ENCODE measurements at places on chromosomes 6 and 20.

- no peak for DNase-seq
Measured at GRCh38 chr6:34476447-34476846, 10.6 kb downstream of the PACSIN1 start.

DNA sequence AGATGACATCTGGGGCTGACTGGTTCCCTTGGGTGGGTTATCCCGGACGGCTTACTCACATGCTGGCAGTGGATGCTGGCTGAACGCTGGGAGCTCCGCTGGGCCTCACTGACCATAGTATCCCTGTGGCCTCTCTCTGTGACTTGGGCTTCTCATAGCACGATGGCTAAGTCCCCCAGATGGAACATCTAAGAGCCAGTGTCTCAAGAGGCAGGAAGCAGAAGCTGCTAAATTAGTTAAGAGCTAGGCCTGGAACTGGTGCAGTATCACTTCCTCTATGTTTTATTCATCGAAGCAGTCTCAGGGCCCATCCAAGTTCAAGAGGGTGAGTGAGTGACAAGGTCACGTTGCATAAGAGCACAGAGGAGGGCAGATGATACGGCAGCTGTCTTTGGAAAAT, 116.5 kb upstream of the LAMP5 start:
- no peak for DNase-seq

GRCh38 chr20:36384022-36384619, 78.0 kb downstream of the DLGAP4 start:
- DNase-seq = no peak

DNA sequence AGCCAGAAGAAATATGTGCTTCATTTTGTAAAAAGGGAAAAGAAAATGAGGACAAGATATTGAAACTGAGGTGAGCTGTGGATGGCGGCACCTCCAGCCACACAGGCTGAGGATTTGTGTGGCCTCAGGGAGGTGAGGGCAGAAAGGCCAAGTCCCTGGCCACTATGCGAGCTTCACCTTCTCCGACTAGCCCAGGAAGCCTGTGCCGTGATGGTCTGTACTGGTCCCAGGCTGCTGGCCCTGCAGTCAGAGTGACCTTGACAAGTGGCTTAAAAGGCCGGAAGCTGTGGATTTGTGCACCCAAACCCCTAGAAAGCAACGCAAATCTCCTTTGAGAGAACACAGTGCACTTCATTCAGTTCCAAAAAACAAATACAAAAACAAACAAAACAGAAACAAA, 48.1 kb downstream of the WDR27 start:
- DNase-seq = no peak

GRCh38 chr20:58753267-58753921, 60.8 kb downstream of the NPEPL1 start:
- no peak for DNase-seq

Data from SHP77 (cell line).